ENCODE measurements at places on chromosomes 7 and 10.

DNA sequence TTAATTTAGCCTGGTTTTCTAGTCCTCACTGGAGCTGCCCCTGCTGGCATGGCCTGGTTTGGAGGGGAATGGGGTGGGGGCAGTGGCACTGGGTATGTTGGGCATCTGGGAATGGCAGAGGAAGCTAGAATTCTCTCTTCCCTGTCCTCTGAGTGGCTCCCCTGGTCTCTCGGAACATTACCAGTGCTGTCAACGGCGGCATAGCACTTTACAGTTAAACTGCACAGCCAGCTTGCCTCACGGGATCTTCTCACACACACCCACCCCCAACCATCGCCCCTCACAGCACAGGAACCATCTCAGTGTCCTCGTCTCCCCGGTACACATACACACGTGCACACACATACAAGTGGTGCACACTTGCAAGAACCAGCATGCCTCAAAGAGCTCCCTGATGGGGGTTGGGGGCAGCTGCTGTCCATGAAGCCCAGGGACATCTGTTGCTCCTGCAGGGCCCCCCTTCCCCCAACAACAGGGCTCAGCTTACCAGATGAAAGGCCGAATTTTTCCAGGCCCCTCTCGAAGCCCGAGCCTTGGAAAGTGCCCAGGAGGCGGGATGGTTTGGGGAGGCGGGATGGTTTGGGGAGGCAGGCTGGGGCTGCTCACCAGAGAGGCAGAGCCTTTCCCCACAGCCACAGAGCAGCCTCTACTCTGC lies 41.0 kb downstream of the TSPAN15 start:
- DNase-seq: peak; percentile 56

- no peak for DNase-seq
These were observed 57.0 kb downstream of the DNAJC12 start for GRCh38 chr10:67780759-67781538.

- peak; percentile 34 for DNase-seq
These were observed 36.1 kb upstream of the CCNY start for GRCh38 chr10:35300063-35300699.

DNA sequence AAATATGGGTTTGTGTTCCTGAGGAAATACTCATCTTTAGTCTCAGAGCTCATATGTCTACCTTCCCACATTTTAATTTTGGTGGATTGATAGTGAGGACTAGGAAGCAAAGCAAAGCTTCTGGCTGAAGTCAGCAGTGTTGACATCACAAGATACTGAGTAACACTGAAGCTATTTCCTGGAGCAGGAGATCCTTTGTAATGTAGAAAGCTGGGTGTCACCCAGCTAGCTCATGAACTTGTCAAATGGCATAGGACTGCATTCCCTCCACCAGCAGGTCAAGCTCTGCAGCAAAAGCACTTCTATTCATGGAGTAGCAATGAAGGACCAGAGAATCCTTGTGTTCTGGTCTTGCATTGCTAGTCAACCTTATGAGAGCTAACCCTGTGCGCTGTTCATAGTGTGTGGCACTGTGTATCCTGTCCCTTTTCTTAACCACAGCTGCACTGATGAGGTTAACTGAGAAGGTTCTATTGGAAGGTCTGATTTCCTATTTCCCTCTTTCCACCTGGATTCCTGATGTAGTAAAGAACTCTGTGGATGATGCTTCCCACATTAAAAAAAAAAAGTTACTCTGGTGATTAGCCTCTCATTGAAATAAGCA lies 94.8 kb upstream of the ZNF804B start:
- DNase-seq: no peak

GRCh38 chr10:49762566-49762877 lies 399 bp upstream of the OGDHL start:
- no peak for DNase-seq

GRCh38 chr10:73881221-73881919 lies 7.0 kb upstream of the CAMK2G start:
- no peak for DNase-seq

DNA sequence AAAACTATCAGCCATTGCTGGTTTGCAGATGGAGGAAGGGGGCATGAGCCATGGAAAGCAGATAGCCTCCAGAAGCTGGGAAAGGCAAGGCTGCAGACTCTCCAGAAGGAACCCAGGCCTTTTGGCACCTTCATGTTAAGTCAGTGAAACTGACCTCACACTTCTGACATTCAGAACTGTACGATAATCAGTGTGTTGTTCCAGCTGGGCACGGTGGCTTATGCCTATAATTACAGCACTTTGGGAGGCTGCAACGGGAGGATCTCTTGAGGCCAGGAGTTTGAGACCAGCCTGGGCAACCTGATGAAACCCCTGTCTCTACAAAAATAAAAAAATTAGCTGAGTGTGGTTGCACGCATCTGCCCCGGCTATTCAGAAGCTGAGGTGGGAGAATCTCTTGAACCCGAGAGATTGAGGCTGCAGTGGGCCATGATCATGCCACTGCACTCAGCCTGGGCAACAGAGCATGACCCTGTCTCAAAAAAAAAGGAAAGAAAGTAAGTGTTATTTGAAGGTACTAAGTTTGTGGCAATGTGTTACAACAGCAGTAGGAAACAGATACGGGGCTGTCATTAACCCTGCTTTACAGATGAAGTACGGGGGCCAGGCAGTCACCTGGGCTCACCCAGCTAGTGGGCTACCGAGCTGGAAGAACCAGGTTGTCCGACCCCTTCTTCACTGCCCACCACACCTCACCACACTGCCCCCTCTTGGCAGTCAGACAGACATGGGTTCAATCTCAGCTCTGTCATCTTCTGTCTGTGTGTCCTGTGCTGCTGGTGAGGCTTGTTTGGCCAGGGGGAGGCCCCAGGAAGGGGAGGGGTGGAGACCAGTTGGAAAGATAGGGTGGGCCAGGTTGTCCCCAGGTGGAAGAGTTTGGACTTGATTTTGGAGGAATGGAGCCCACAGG lies 18.3 kb downstream of the CHST3 start:
- peak; percentile 39 for DNase-seq

DNA sequence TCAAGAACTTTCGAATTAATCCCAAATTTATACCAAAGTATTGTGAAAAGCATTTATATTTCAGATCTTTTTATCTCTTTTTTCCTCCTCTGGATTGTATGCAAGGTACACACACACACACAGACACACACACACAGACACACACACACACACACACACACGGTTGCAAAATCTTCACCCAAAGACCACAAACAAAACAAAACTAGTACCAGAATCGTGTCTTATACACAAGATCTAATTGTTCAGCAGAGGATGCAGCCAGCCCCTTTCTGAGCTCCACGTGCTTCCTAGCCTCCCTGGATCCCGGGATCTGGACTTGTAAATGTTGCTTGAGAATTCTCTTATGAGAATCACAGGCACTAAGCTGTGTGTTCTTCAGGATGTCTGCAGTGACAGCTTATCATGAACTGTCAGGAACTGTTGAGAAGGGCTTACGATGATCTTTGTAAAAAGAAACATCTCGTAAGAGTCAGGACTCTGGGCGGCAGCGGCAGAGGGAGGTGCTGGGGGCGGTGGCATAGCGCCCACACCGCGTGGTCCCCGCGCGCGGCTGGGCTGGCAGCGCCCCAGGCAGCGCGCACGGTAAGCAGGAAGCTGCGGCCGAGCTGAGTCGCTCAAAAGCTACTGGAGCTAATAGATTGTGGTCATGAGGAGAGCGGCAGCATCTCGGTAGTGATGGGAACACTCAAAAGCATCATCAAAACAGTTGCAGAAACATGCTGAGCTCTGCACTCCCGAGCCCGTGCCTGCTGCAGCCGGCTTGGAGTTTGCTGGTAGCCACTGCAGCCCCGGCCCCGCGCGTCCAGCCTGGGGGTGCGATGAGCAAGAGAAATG lies 277.6 kb downstream of the GATA3 start:
- peak; percentile 38 for DNase-seq

DNA sequence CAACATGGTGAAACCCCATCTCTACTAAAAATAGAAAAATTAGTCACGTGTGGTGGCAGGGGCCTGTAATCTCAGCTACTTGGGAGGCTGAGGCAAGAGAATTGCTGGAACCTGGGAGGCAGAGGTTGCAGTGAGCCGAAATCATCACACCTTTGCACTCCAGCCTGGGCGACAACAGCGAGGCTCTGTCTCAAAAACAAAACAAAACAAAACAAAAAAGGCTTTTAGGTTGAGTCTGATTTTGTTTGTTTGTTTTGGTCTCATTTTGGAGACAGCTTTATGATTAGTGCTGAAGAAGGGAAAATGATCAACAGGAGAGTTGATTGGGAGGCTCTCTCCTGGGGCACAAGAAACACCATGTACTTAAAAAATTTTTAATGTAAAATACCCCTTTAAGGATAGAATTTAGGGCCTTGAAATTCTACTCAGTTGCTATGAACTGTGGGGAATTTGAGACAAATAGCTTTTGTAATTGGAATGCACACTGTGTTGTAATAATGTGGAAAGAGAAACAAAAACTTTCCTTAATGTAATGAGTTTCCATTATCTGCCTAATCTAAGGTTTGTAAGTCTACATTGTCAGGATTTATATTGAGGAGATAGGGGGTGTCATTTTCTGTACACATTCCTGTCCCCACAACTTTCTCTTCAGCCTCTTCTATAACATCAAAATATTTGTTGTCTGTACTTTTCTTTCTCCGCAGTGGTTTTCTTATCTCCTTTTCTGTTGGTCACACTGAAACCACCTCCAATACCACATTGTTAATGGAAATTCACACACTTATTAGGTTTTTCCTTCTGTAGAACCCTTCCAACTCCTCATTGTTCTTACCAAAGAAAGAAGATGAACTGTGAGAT lies 41.3 kb downstream of the ARID5B start:
- DNase-seq: no peak

DNA sequence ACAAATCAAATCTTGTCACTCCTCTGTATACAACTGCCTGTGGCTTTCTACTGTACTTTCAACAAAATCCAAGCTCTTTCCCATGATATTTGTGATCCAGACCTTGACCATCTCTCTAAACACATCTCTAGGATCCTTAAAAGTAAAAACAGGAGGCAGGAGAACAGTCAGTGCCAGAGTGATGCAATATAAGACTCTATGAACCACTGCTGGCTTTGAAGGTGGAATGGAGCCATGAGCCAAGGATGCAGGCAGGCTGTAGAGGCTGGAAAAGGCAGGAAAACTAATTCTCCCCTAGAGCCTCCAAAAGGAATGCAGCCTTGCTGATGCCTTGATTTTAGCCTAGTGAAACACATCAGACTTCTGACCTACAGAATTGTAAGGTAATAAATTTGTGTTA lies 45.5 kb upstream of the LRRN3 start:
- no peak for DNase-seq

DNA sequence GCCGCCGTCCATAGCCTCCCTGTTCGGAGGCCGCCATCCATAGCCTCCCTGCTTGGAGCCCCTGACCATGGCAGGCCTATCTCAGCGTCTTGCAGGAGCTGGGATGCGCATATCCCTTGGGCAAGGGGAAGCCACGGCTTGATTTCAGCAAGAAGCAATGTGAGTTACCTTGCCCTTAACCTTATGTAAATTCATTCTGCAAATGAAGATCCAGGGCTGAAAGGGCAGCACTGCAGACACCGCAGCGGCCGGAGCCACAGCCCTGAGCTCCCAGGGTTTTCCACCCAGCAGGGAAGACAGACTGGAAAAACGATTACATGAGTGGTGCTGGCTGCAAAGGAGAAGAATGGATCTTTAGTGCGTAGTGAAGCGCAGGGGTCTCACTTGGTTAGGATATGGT lies 95.8 kb downstream of the SEC61G start:
- no peak for DNase-seq

DNA sequence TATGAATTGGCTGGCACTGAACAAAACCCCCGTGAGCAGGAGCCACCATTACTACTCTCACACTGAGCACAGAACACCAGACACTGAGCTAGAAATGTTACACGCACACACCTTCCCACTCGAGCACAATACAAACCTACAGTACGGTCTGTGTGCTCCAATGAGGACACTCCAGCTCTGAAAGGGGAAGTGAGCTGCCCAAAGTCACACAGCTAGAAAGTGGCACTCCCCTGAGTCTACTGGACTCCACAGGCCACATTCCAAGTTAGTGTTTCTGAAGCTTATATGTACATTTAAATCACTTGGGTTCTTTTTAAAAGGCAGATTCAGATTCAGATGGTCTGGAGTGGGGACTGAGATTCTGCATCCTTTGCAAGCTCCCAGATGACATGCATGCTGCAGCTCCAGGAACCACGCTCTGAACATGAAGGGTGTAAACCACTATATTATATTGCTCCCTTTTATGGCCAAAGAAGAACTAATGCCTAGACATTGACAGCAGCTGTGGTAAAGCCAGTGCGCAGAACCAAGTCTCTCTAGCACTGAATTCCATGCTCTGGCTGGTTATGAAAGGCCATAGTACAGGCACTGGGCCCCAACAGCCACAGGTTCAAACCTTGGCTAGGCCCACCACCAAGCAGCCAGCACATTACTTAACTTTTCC lies 77.1 kb downstream of the FRMPD2 start:
- DNase-seq: no peak

DNA sequence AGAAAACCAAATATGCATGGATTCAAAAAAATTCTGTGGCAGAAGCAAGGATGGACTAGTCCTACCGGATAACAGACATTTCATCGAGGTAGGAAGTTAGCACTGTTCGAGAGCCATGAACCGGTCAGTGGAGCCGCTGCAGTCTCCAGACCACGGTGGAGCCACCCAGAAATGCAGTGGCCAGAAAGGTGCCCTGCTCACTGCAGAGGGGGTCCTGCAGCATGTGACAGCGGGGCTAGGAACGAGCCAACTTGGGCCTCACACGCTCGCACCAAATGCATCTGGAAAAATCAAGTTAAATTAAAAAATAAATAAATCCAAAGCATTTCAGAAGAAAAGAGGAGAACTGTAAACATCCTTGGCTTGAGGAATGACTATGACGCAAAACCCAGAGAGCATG lies 13.1 kb upstream of the CFAP46 start:
- no peak for DNase-seq

DNA sequence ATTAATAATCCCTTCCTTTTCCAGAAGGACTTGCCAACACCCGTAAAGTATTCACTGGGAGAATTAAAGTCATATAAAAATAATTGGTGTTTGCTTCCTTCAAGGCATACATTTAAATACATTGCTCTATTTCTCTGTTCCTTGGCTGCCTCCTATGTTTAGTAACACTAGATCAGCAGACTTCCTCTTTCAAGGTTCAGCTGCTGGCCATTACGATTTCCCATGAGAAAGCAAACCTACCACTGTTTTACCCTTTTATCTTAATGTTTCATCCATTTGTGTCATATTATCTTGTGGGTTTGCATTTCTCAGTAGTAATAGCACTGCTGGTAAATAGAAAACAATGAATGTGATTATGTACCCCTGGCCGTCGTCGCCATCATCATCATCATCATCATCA lies 313.8 kb upstream of the BMPER start:
- no peak for DNase-seq

Measured in posterior cingulate gyrus (tissue), 11 donors.